Non-pigmented ciliary epithelial cell (primary cell): ENCODE measurements at places on chromosomes 5 and 9.

DNA sequence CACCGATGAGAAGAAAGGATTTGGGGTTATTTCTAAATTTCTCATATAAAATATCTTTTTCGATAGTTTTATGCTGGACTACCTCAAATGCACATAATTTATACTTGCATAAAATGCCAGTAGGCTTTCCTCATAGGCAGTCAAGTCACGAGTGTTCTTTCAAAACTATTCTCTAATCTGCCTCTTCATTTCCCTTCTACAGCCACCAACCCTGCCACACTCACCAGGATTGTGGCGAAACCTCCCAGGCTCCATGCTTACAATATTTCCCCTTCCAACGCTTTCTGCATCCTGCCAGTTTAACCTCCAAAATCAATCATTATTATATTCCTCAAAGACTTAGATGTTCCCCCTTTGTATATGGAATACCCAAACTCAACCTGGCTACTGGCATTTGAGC lies 65.4 kb downstream of the FRMD3 start:
- DNase-seq = no peak

GRCh38 chr9:78970375-78970774 lies 601.4 kb upstream of the TLE4 start:
- DNase-seq = no peak

- no peak for DNase-seq
Observed at GRCh38 chr5:6554812-6555211, 78.0 kb downstream of the NSUN2 start.

GRCh38 chr9:122340161-122340560 lies 30.7 kb upstream of the PTGS1 start:
- no peak for DNase-seq

DNA sequence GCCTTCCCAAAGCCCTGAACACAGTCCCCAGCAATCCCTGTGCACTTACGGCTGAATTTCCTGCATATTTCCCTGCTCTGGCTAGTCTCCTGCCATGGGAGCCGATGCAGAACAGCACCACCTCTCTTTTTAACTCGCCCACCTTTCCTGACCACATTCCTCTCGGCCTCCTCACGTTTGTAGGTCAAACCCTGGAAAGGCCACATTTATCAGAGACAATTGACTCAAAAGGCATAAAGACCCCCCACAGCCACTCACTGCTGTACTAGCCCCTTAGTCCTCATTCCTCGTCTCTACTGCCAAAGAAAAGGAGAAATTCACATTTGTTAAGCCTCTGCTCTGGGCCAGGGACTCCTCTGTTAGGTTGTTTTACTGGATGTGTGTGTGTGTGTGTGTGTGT lies 43.6 kb downstream of the ENC1 start:
- no peak for DNase-seq

GRCh38 chr5:77563475-77563874 lies 71.4 kb upstream of the WDR41 start:
- no peak for DNase-seq

DNA sequence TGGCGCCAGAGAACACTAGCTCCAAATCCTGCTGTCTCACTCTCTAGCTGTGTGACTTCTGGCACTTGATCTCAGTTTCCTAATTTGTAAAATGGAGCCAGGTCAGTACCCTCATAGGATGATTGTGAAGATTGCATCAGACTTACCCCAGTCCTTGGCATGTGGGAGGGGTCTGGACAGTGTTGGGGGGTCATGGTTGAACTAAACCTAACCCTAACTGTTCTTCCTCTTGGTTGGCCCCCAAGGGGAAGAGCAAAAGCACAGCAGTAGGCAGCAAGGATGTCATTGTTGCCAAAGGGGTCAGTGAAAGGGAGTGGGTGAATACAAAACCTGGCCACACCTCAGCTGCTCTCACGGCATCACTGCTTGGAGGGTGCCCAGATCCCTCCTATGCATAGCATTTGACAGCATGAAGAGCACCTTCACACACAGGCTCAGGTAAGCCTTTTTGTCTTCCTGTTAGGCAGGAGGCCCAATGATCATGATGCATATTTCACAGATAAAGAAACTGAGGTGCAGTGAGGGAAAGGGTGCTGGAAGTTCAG lies 15.7 kb upstream of the CXCL14 start:
- no peak for DNase-seq

DNA sequence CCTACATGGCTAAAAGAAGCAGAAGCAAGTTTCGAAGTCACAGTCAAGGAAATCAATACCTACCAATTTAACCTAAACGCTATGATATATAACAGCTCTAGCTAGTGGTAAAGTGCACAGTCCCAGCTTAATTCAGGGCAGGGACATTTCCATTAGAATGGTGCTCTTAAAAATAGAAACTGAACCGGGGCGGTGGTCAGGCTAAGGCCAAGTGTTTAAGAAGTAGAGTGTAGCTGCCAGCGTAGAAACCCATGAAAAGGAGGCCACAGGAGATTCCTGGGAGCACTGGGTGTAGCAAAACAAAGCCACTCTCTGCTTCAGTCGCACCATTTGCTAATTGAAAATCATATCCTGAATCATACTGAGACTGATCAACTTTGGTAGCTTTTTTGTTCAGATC lies 28.8 kb downstream of the PPIC start:
- DNase-seq = no peak

GRCh38 chr5:167244583-167244982 lies 1046.9 kb upstream of the WWC1 start:
- no peak for DNase-seq

DNA sequence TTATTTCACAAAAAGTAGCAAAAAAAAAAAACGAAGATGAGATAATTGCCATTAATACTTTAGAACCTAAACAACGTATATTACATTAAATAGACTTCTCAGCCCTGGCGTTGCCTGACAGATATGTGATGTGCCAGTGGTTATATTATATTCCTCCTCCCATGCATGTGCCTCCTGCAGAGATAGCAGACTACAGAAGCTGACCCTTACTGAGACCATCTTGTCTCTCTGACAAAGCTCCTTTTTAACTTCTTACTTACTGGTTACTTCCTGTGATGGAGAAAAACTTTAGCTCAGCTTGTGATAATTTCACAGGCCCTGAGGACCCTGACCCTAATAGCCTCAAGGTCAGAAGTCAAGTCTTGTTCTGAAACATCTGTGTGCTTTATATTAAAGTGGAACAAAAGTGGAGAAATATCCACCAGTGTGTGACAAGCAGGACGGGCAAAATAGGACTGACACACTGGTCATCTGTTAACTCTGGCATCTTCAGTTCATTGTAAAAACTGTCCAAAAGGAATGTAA lies 80.6 kb upstream of the POU5F2 start:
- no peak for DNase-seq

- no peak for DNase-seq
Observed at GRCh38 chr5:76717222-76718083, 1.5 kb downstream of the F2R start.

DNA sequence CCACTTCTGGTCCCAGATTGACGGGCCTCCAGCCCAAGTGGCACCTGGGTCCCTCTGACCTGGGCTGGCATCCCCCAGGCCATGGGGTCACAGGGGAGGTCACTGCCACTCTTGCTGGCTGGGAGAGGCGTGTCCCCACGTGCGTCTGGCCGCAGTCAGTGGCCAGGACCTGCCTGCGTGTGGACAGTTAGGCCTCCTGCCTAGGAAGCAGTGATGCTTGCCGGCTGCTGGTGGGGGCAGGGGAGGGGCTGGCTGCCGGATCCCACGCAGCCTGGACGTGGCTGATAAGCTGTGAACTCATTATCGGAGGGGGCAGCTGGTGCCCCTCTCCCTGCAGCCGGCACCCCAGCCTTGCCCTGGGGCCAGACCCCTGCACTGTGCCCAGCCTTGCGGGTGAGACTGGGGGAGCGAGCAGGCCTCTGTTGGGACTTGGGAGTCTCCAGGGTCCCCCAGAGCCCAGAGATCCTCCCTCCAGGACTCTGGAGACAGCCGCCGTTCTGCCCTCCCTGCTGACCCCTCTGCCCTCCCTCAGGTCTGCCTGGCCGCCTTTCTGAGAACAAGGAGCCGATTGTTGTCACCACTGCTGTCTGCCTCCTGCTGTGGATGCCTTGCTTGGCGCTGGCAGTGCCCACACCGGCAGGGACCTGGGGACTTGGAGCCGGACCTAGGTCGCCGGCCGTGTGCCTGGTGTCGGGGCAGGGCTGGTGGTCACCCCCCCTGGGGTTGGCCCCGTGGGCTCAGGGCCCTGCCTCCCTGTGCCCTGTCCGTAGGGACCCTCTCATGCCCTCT lies 12.3 kb downstream of the RXRA start:
- no peak for DNase-seq

GRCh38 chr5:1507961-1508658 lies 15.7 kb downstream of the LPCAT1 start:
- no peak for DNase-seq

DNA sequence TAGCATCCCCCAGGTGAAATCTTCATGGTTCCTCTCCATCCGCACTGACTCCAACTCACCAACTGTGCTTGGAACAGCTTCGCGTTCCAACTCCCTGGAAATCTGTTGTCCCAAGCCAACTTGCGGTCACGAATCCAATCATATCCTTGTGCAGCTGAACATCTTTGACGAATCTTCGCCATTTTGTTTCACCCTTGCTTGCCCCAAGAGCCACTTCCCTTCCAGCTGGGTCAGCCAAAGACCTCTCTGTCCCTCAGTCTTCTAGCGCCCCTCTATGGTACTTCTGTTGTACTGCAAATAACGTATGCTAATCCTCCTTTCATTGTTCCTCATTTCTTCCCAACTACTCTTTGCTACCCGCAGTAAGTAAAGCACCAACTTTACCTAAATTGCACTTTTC lies 61.0 kb upstream of the TARS1 start:
- no peak for DNase-seq

- no peak for DNase-seq
Observed at GRCh38 chr9:1919229-1919628, 95.9 kb upstream of the SMARCA2 start.

- no peak for DNase-seq
Observed at GRCh38 chr5:123810746-123811340, 298.9 kb downstream of the CSNK1G3 start.

- peak; percentile 53 for DNase-seq
Observed at GRCh38 chr5:57335092-57335660, 147.4 kb downstream of the ACTBL2 start.

DNA sequence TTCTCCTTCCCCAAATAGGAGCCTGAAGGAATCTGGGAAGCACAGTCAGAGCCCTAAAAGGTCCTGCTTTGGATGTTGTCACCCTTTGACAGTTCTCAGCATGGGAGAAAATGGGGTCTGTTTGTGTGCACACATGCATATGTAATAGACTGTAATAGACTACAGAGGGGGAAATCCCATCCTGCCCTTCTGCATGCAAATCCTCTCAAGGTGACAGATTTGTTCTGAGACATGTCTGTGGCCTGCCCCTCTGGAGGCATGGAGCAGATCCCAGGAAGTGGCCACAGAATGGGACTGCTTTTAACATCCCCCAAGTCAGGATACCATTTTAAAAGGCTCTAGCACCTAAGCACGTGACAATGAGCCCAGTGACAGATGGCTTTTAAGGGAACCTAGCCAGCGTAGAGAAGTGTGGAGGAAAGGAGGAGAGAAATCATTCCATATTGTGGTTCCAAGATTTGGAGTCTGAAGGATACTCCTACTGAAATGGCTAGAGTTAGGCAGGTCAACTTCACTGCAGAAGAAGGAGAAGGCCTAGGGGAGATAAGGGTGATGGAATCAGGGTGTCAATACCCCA lies 483.5 kb downstream of the SPOCK1 start:
- DNase-seq = no peak

DNA sequence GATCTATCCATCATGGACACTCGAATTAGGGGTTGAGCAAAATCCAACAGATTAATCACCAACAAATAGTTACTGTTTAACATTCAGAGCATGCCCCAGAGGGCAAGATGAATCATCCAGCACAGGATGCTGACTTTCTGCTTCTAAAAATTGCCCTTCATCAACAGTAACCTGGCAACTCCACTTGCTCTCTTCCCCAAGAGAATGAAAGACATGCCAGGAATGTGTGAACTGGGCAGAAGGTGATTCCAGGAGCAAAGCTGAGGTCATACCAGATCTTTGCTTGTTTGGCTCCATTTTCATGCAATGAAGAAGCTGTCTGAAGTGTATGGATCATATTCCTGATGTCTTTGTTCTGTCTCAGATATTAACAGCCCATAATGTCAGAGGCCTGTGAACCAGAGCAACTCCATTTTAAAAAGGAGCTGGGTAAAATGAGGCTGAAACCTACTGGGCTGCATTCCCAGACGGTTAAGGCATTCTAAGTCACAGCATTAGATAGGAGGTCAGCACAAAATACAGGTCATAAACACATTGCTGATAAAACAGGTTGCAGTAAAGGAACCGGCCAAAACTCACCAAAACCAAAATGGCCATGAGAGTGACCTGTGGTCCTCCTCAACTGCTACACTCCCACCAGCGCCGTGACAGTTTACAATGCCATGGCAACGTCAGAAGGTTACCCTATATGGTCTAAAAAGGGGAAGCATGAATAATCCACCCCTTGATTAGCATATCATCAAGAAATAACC lies 2.5 kb upstream of the ZNF367 start:
- DNase-seq = peak; percentile 92

DNA sequence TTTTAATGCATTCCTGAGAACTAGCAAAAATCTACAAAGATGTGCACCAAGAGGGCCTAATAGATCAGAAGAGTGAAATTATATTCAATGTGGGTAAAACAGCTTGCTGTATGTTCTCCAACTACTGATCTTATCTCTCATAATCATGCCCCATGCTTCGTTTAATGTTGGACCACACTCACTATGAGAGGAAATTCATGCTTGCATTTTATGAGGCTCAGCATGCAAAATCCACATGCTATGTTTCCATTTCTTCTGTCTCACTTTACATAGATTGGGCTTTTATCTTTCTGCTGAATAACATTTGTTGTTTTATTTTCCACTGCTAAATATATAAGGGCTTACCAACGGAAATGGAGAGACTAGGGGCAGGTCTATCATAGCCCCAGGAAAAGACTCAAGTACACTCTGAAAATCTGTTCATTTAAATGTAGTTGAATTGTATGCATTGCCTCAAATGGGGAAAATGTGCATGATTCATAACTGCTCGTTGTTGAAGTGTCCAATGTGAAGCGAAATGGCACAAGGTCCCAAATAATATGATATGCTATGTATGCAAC lies 474.2 kb downstream of the EFNA5 start:
- no peak for DNase-seq

- peak; percentile 96 for DNase-seq
Observed at GRCh38 chr5:59193616-59194319, 610.9 kb downstream of the RAB3C start.

DNA sequence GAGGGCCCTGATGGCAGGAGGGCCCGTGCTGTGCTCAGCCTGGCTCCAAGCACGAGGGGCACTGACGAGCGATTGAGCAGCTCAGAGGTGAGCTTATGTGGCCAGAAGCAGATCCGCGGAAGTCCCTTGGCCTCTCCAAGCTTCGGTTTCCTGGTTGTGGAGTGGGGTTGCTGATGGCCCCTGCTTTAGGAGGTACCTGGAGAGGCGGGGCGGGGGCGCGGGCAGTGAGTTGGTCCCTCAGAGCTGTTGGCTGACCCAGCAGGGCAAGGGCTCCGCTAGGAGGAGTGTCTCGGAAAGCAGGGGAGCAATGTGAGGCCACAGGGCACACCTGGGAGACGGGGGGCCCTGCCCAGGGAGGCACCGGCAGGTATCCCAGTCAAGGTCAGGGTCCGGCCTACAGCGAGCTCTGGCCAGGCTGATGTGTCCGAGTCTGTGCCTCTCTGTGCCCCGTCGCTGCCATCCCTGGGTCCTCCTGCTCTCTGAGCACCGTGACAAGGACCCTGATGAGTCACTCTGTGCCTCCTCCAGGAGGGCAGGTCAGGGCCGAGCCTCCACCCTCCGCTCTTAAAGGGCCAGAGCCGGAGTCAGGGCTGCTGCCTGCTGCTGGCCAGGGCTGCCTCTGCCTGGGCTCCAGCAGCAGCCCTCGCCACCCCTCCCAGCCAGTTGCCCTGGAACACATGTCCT lies 14.8 kb downstream of the NCS1 start:
- DNase-seq = no peak
